Activated CD4-positive, alpha-beta T cell treated with anti-CD3 and anti-CD28 coated beads, Interleukin-2, amount 50 U/mL, for 1 hour (primary cell): ENCODE measurements at places on chromosomes 1 and 21.

DNA sequence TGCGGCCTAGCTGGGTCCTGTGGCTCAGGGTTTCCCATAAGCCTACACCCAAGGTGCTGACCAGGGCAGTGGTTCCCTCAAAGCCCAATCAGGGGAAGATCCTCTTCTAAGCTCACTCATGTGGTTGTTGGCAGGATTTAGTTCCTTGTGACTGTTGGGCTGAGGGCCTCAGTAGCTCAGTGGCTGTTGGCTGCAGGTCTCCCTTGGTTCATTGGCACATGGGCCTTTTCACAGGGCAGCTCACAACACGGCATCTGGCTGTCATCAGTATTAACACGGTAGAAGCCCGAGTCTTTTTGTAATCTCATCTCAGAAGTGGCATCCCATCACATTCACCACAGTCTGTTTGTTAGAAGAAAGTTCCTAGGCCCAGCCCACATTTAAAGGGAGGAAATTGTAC lies 188.2 kb upstream of the HMCN1 start:
- DNase-seq: no peak

GRCh38 chr1:32966900-32967299 lies 2.3 kb upstream of the RNF19B start:
- DNase-seq: no peak

- no peak for DNase-seq
Measured at GRCh38 chr1:91552091-91552490, 51.4 kb downstream of the CDC7 start.

DNA sequence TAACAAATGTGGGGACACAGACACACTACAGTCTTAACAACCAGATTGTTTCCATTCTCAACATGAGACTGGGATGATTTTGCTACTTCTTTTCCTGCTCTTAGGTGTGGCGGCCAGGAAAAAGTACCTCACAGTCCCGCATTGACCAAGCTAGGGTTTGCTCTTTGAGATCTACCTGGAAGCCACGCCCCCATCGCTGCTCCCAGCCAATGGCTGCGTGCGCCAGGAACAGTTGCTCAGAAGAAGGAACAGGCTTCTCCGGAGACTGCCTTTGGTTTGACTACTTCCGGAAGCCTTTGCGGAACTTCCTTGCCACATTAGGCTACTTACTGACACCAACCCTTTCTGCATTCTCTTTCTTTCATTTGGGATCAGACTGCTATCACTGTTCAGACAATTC lies 44.2 kb upstream of the PLD5 start:
- no peak for DNase-seq

DNA sequence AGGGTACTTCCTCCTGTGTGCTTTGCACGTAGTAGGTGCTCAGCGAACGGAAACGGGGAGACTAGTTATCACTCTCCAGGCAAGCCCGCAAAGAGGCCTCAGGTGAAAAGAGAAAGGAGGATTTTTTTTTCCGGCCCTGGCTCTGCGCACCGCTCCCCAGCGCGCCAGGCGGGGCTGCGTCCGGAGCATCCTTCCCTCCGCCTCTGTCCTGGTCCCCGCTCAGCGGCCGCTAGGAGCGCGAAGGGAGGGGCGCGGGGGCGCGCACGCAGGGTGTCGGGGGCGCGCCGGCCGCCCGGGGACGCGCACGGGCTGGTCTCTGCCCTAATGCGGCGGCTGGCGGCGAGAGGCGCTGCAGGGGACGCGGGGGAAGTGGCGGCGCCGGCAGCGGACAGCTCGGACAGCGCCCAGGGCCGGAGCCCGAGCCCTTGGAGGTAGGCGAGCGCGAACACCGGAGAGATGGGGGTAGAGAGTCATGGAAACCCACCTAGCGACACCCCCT lies 42.3 kb upstream of the NFASC start:
- DNase-seq: no peak

GRCh38 chr1:228020686-228021354 lies 14.0 kb downstream of the WNT3A start:
- DNase-seq: no peak
